NCI-H82 (cell line): ENCODE measurements at places on chromosomes 12 and 14.
A peak's percentile ranks its signal among the peaks of the same experiment; 100 is the strongest.

- DNase-seq, result peak; percentile 94
These were observed 88.5 kb upstream of the METAP2 start for GRCh38 chr12:95385246-95386035.

GRCh38 chr14:54975856-54976255 is 51.0 kb downstream of the WDHD1 start:
- DNase-seq, result no peak

DNA sequence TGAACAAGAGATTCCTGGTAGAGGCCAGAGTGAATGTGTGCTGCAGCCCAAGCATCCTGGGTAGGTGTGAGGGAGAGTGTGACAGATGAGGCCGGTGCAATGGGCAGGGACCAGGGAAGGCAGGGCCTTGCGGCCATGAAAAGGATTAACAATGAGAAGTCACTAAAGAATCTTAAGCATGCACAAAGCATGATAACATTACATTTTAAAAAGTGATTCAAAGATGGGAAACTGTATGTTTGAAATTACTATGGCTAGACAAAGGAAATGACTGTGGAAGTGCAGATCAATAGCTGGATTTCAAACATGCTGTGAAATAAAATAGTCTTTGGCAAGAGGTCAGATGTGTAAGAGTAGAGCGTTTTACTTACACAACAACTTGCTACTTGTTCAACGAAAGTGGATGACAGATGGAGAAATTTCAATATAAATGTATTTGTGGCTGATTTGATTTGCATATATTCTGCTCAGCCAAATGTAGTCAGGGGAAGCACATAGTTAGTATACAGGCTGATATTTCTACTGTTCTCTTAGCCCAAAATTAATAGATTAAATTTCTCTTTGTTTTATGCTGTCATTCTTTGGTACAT is 175.5 kb downstream of the CCDC59 start:
- DNase-seq, result no peak

- DNase-seq, result peak; percentile 71
These were observed 31.7 kb upstream of the PNMA1 start for GRCh38 chr14:73745571-73746519.

GRCh38 chr14:21106176-21106497 is 5.3 kb downstream of the TMEM253 start:
- DNase-seq, result no peak

DNA sequence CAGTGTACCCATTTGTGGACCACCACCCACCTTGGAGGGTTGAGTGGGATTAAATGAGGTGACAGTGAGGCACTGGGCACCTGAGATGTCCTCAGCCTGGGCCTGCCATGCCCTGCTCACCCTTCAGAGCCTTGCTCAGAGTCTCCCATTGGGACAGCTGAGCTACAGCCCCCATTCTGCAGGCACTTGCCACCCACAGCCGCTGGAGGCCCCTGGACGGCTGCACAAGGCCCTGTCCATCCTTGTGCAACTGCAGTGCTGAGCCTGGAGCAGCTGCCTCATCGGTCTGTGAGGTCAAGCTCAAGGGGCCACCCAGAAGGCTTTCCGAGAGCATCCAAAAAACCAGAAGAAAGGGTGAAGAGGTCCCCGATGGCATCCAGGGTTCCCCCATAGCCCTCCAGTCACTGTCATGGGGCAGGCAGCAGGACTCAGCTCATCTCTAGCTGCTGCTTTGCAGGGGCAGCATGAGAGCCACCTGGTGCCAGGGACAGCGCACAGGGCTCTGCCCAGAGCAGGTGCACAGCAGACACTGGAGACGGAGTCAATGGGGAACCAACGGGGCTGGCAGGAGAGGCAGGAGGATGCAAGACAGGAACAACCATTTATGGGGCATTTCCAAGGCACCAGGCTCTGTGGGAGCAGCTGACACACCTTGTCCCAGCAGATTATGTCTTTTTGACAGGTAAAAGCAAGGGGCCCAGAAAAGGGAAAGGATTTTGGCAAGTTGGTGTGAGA is 84.6 kb downstream of the ARL6IP4 start:
- DNase-seq, result no peak

- DNase-seq, result no peak
These were observed 161.9 kb upstream of the PDE3A start for GRCh38 chr12:20206410-20206809.

GRCh38 chr14:94342334-94342934 is 19.3 kb upstream of the SERPINA6 start:
- no peak for DNase-seq

GRCh38 chr12:1798641-1799020 is 21.7 kb upstream of the LRTM2 start:
- DNase-seq, result no peak

- no peak for DNase-seq
These were observed 109.9 kb downstream of the NCOR2 start for GRCh38 chr12:124457287-124458219.

- peak; percentile 55 for DNase-seq
These were observed 21.0 kb downstream of the WIF1 start for GRCh38 chr12:65100140-65100539.

- DNase-seq, result no peak
These were observed 223.2 kb upstream of the FAR2 start for GRCh38 chr12:28925719-28926376.

DNA sequence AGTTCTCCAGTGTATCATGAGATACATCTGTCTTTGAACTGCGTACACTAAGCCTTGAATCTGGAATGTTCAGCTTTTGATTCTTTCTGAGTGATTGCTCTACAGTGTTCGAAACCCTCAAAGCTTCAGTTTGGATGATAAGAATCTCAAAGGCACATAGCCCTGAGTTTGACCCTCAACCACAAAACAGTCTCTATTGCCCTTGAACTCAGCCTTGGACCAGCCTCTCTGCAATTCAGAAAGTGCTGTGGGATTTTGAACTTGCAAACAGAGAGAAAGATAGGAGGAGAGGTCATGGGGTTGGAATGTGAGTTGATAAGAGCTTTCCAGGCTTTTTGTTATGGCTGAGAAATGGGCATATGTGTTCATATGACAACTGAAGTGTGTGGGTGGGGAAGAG is 100.3 kb downstream of the MYRFL start:
- DNase-seq, result no peak

DNA sequence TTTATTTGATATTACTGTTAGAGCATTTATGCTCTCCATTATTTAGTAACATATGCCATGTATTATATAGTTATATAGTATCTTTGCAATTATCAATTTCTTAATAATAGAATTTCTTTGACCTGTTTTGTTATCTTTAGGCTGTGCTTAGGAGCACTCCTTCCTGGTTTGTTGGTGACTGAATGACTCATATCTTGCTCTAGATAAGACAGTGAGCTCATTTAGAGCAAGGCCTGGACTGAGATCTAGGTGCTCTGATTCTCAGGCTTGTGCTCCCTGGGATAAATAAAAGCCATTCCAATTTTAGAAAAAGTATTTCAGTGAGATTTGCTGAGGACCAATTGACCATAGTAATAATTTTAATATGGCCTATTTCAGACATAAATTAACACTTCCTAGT is 951.2 kb downstream of the FLRT2 start:
- DNase-seq, result no peak

GRCh38 chr14:91138511-91139359 is 24.9 kb downstream of the DGLUCY start:
- DNase-seq, result peak; percentile 69

DNA sequence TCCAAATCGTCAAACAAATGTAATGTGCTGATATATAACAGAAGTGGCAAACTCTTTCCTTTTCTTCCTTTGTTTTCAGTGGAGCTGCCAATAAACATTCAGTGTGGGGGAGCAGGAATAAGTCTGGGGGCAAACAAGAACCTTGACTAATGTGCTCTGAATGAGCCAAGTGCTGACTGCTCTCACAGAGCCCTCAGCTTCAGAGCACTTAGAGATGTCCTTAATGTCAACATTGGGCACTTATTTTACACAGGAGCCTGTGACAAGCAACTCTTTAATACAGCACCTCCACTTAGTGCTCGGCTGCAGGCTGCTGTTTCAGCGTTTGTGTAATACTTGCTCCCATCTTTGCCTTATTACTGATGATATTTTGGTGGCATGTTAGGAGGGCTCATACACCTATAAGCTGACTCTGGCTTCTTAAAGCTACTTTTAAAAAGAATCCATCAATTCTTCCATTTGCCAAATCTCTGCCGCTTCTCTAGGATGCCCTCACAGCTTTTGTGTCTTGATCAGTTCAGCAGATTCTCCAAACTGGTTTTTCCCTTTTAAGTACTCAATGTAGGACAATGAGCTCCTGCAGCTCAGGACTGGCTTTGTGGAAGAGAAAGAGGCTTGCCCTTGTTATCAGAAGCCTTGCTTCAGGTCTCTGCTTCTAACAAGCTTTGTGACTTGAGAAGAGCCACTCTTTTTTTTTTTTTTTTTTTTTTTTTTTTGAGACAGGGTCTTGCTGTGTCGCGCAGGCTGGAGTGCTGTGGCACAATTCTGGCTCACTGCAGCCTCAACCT is 206.6 kb downstream of the MON2 start:
- no peak for DNase-seq

DNA sequence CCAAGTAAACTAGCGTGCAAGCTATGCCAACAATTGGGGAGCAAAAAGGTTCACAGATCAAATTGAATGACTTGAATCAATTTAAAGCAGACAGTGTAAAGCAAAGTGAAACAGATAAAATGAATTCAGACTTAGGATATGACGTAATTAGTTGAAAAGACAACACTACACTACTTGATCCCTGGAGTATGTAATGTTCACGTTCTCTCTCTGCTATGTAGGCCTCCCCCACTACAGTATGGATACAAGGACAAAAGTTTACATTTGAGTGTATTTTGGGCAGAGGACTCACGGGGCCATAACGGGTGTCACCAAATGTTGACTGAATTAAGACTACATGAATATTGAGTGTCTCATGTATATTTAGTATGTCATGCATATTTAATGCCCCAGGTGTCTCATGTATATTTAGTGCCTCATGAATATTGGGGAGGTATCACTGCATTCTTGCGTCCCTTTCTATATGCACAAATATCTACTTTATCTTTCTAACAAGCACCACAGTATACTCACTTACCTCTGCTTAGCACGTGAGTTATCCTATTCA is 44.5 kb downstream of the RERGL start:
- DNase-seq, result no peak

GRCh38 chr12:53205747-53206419 is 1.2 kb downstream of the ITGB7 start:
- DNase-seq, result no peak

DNA sequence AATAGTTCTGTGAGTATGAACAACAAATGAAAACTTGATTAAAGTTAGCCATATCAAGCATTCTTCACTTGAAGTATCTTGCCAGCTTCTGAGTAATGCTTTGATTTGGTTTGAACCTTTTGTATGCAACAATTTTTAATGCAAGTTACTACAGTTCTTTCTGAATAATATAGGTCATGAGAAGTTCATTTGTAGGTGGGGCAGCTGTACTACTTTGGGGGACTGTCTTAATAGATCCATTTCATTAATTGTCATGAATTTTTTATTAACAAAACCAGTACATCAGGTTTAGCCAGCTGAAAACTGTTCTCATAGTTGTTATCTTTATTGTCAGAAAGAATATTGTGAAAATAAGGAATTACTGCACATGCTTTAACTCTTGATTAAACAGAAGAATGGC is 142.7 kb downstream of the FOXA1 start:
- DNase-seq, result no peak

GRCh38 chr12:75602106-75602505 is 90.7 kb upstream of the KRR1 start:
- peak; percentile 88 for DNase-seq

DNA sequence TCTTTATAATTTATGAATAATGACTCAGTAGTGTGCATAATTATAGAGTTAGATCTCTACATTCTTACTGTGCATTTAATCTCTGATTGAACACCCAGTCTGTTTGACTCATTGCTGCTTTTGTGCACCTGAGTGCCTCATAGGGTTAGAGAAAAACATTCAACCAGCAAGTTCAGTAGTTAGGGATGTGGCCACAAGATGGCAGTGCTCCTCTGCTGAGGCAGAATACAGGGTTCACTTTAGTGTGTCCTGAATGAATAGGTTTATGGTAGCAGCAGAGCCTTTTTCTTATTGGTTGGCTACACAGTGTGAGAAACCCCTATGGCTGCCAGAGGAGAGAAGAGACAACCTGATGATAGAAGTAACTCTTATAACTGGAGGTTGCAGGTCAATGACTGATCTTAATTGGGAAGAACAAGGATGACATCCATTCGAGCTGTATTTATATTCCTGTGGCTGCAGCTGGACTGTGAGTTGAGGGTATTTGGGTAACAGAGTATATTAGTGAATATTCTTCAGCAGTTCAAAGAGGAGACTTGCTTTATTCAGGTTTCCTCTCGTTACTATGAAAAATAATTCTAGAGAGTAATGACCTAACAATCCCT is 194.9 kb upstream of the OR4E1 start:
- peak; percentile 99 for DNase-seq

DNA sequence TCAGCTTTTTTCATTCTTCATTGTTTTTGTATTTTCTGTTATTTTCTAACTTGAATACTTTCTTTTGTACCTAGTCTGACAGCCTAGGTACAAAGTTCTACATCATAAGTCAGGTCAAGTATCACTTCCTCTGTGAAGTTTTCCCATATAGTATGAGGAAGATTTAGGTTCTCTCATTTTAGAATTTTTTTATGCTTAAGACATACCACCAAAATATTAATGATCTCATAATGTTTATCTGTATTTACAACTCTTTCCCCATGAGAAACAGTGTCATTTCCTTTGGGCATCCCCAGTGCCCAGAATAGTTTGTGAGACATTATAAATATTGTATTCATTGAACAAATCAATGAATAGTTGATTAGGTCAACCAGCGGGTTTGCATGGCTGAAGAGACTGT is 3.1 kb upstream of the ATF7IP start:
- DNase-seq, result no peak

GRCh38 chr12:12010277-12011039 is 60.3 kb upstream of the BCL2L14 start:
- DNase-seq, result no peak

DNA sequence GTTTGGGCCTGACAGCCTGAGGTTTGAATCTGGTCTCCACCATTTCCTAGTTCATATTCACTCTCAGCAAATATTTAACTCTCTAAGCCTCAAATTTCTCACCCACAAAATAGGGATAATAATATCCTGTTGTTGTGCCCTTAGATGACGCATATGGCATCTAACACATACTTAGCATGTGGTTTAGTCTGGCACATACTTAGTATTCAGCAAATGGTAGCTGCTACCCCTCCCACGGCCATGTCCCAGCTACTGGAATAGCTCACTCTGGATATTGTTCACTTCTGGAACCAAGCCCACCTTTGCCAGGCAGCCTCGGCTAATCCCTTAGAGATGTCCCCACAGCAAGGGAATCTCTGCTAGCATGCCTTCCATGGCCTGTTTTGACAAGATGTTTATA is 53.3 kb downstream of the BICD1 start:
- DNase-seq, result peak; percentile 19
